ENCODE measurements at places on chromosomes 12 and 14. TPM values are rescaled to one million over a fixed set of nuclear protein-coding genes. Genes with fewer than 3 reads are reported as not detected.

LRRC10 gene
- total RNA-seq = not detected

CLEC4D gene
- 0.41 TPM for total RNA-seq

TSPAN8 gene
- total RNA-seq = 1.5 TPM

NKX2-1 gene
- 1.1 TPM for total RNA-seq

RNASE1 gene
- 228 TPM for total RNA-seq

PZP gene
- not detected for total RNA-seq

NGB gene
- total RNA-seq = 23.6 TPM

C1QL4 gene
- not detected for total RNA-seq

P2RX2 gene
- not detected for total RNA-seq

MMP14 gene
- 5.1 TPM for total RNA-seq

PCED1B gene
- 3.0 TPM for total RNA-seq

PLBD1 gene
- total RNA-seq = 1.7 TPM

ANO4 gene
- total RNA-seq = 36.1 TPM

ABCD2 gene
- total RNA-seq = 12.2 TPM

ADAM21 gene
- total RNA-seq = 0.35 TPM

SLC25A3 gene
- total RNA-seq = 358 TPM

LRRK2 gene
- total RNA-seq = 28.4 TPM

TPH2 gene
- total RNA-seq = 3.1 TPM

TTC9 gene
- 18.8 TPM for total RNA-seq

SPIC gene
- not detected for total RNA-seq

TCL1B gene
- not detected for total RNA-seq

TC2N gene
- 11.8 TPM for total RNA-seq

GZMH gene
- not detected for total RNA-seq

AHSA1 gene
- 119 TPM for total RNA-seq

Data from dorsolateral prefrontal cortex (tissue), 122 donors.